Hippocampal formation (tissue), 2 donors: ENCODE measurements at places on chromosomes 2 and 18.

GRCh38 chr2:233012301-233012971 lies 620 bp downstream of the NGEF start:
- no peak for DNase-seq

DNA sequence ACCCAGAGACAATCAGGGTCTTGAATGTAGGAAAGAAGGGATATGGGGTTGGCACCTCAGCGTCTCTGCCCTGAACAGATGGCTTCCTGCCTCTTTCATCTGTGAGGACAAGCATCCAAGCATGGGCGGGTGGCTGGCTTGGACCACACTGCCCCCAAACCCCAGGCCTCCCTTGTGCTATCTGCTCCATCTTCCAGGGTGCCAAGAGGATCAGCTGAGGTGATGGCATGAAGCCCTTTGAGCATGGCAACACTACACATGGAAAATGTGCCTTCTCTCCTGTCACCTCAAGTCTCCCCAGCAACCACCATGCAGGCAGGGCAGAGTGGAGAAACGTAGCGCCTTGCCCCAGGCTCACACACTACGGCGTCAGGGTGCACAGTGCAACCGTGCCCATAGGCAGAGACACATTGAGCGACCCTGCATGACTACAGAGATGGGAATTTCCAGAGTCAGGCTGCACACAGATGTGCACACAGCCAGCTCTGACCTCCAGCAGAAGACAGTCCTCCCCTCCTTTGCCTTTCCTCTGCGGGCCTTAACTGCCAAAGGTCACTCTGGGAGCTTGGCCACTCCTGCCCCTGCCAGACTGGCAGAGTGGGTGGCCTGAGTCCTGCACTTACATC lies 1.5 kb downstream of the KCNIP3 start:
- no peak for DNase-seq

DNA sequence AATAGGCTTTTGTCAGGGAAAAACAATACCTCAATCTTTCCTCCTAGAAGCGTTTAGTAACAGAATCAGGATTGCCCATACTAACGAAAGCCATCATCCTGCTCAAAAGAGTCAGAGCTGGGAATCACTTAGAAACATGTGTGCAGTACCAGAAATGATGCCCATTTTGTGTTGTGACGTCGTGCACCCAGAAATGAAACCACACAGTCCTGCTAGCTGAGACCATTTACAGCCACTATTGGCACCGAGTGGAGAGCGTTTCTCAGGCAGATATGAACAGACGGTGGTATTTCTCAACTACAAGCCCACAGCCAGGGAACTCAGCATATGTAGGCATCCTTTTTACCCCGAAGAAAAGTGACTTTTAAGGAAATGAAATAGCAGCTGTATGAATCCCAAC lies 284.3 kb upstream of the LRATD1 start:
- peak; percentile 5 for DNase-seq

DNA sequence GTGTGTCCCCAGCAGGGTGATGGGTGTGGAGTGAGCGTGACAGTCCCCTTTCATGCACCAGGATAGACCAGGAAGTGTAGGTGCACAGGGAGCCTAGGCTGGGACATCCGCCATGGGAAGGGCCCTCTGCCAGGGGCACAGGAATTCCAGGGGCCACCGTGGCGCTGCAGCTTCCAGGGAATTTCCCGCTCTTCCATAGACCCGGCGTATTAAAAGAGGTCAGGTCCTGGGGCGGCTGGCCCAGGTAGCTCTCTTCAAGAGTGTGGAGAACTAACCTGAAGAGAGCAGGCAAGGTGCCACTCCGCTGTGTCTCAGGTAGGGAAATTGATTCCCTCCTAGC lies 42.0 kb downstream of the ATP6V1C2 start:
- DNase-seq, result no peak

DNA sequence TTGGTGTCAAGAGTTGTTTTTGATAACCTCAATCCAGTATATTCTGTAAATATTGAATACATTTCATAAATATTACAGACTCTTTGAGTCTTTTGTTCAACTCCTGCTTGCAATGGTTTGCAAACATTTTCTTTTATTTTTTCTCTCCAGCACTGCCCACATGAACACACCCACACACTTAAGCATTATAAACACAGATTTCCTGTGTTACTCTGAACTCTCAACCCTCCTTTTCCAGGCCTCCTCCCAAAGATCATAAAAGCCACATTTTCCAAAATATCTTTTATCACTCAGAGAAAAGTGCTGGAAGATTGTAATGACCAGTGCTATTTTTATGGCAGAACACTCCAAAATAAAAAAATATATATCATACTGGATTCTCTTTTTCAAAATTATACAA lies 20.5 kb downstream of the ARHGAP25 start:
- DNase-seq, result no peak

- DNase-seq, result peak; percentile 13
These were observed 161.2 kb upstream of the PIEZO2 start for GRCh38 chr18:11310476-11311086.

DNA sequence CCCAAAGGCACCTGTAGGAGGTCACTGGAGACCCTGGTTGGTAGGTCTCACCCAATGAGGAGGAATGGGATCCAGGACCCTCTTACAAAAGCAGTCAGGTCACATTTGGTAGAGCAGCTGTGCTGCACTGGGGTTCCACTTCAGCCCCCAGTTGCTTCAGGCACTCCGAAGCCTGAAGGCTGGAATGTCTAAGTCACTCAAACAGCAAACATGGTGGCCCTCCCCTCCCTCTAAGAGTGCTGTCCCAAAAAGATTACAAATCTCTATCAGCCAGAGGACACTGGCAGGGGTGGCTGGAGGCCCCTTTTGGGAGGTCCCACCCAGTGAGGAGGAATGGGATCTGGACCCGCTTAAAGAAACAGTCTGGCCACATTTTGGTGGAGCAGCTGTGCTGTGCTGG lies 17.7 kb downstream of the MSTN start:
- no peak for DNase-seq

DNA sequence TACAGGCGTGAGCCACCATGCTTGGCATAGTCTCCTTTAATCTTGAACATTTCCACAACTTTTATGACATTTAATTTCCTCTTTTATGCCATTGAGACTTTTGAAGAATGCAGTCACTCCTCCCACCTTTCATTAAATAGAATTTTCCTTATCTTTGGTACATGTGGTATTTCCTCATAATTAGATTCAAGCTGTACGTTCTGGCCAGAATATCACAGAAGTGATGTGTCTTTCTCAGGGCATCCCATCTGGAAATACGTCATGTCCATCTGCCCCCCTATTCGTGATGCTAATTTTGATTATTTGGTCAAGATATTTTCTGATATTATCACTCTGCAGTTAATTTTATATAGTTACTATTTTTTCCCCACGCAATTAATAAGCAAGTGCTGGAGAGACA lies 16.9 kb downstream of the CASP10 start:
- DNase-seq, result no peak

DNA sequence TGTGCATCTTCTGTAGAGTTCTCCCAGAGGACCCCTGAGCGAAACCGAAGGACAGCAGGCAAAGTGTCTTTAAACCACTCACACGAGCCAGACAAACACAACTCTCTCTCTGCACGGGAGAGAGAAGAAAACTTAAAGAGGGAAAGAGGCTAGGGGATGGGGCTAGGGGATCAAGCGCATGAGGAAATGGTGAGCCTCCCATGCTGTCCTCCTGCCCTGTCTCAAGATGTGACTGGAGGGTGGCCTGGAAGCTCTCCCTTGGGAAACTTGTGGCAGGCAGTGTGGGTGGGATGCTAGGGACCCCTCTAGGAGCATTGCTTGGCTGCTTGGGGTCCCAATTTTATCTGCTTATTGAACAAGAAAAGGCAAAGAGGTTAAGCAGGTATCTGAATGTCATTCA lies 44.5 kb downstream of the CYP26B1 start:
- no peak for DNase-seq

DNA sequence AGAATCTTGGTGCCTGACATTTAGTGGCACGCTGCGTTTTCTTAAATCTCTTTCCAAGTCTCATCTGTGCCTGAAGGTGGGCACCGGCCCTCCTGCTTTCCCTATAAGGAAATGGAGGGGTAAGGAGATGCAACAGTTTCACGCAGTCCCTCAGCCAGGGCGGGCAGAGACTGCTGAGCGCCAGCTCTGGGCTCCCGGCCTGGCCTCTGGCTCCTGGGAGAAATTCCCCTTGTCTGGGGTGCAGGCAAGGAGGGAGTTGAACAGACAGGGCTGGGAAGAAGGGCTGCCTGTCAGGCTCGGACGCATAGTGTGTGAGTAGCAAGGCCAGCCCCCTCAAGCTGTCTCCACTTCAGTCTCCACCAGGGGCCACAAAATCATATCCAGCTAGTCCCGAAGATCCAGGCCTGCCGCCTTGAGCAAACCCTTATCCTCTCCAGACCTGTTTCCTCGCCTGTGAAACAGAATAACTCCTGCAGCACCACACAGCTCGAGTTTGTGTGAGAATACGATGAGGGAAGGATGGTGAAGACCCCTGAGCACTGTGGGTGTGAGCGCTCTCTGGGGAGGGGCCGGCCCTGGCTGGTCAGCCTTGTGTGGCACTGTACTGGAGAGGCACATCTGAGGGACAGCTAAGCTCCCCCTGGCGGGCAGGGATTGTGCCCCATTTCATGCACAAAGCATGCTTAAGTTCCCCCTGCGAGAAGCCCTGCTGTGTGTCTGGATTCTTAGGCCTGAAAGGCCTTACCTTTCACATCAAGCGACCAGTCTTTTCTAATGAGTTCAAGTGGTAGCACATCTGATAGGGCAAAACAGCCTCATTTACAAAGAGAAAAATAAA lies 33.8 kb downstream of the SDC1 start:
- DNase-seq, result no peak

DNA sequence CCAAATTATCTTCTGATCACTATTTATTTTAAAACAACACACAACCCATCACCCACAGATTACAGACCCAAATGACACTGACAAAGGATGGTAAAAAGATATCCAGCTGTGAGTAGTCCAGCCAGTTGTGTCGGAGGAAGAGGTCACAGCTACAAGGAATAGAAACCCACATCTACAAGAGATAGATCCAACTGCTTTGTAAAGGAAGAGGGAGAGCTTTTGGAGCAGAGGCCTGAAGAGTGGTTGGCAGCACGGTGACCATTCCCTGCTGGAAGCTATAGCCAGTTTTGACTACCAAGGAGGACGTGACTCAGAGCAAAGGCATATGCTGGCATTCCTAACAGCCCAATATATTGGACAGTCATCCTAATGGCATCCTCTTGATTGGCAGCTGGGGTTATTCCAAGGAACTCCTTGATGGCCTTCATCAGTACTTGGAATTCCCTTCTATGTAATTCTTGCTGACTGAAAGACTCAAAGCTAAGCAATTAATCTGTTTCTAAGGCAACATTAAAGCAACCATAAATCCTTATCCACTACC lies 17.1 kb downstream of the SLC8A1 start:
- no peak for DNase-seq

DNA sequence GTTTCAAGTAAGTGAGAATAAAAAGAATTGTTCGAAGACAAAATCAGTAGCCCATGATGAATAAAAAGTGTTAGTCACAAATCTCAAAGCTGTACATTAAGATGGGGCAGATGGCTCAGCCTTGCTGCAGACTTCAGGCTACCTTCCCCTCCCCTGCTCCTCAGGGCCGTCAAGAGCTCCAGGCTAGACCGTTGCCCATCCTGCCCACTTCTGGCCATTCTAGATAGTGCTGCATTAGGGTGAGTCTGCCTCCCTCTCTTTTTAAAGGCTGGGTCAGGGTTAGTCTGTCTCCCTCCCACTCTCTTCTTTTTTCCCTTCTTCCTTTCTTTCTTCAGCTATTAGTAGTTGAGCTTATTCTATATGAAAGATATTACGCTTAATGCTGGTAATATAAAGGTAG lies 86.0 kb downstream of the MAPRE2 start:
- DNase-seq, result no peak

GRCh38 chr2:84494070-84494469 lies 22.2 kb upstream of the DNAH6 start:
- DNase-seq, result no peak

DNA sequence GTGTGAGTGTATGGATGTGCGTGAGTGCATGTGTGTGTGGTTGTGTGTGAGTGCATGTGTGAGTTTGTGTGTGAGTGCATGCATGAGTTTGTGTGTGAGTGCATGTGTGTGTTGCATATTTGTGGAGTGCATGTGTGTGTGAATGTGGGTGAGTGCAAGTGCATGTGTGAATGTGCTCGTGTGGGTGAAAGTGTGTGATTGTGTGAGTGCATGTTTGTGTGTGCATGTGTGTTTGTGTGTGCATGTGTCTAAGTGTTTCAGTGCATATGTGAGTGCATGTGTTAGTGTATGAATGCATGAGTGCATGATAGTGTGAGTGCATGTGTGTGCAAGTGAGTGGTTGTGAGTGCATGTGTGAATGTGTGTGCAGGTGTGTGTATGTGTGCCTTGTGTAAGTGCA lies 343.4 kb upstream of the SALL3 start:
- no peak for DNase-seq

GRCh38 chr18:3814816-3815215 lies 364.8 kb downstream of the TGIF1 start:
- DNase-seq, result no peak

- DNase-seq, result no peak
These were observed 13.3 kb downstream of the PRKCE start for GRCh38 chr2:45664635-45665261.

DNA sequence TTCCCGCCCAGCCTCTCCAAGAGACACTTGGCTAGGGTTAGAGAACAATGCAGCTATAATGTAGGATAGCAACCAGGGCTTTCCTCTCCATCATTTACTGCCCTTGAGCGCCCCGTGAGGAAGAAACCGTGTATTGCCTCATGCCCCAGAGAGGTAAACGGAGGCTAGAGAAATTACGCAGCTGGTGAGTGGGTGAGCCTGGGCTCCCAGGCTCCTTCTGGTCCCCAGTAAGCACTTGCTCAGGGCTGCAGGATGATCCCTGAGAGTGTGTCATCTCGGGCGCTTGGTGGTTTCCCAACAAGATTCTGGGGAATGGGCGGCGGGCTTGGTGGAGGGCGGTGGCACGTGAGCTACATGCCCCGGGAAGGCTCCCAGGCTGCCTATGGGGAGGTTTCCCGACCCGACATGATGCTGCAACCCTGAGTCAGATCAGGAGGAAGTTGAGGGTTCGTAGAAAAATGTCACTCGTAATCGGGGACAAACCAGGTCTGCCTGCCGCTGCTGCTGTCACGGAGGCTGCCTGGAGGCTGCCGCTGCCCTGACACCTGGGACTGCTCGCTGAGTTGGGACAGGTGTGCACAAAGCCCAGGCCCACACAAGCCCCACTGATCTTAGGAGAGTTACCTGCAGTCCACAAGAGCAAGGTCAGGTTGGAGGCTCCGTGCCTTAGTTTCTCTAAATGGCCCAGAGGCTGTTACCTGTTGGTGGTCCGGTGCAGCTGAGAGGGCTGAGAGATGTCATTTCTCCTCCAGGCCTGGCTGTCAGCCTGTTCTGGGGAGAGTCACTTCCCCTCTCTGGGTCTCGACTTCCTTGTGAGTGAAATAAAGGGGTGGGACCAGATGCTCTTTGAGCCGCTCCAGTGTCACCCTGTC lies at the start of gene GPR55:
TSS of gene GPR55 (minus strand) at position 773 of the 872 bp plus-strand sequence. CDS start 14,280 bp downstream, outside the sequence.
- DNase-seq, result no peak

- no peak for DNase-seq
These were observed 316.1 kb upstream of the MYT1L start for GRCh38 chr2:2647141-2647541.

GRCh38 chr2:16725549-16725948 lies 59.9 kb upstream of the CYRIA start:
- no peak for DNase-seq

GRCh38 chr2:17805166-17805565 lies 11.1 kb upstream of the MSGN1 start:
- DNase-seq, result no peak

- no peak for DNase-seq
These were observed 334.0 kb downstream of the TRIB2 start for GRCh38 chr2:13050764-13051163.
